ENCODE measurements at places on chromosomes 5 and 9.

DNA sequence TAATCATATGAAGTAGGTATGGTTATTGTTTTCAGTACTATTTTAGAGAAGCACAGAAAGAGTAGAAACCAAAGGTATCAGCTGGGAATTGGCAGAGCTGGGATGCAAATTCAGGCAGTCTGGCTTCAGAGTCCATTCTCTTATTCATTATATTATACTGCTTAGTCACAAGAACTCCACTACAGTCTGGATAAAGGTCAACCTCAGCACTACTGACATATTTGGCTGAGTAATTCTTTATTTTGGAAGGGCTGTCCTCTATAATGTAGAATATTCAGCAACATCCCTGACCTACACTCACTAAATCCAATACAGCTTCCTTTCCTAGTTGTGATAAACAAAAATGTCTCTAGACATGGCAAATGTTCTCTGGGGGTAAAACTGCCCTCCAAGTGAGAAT lies 37.6 kb downstream of the PTGER4 start:
- no peak for DNase-seq

DNA sequence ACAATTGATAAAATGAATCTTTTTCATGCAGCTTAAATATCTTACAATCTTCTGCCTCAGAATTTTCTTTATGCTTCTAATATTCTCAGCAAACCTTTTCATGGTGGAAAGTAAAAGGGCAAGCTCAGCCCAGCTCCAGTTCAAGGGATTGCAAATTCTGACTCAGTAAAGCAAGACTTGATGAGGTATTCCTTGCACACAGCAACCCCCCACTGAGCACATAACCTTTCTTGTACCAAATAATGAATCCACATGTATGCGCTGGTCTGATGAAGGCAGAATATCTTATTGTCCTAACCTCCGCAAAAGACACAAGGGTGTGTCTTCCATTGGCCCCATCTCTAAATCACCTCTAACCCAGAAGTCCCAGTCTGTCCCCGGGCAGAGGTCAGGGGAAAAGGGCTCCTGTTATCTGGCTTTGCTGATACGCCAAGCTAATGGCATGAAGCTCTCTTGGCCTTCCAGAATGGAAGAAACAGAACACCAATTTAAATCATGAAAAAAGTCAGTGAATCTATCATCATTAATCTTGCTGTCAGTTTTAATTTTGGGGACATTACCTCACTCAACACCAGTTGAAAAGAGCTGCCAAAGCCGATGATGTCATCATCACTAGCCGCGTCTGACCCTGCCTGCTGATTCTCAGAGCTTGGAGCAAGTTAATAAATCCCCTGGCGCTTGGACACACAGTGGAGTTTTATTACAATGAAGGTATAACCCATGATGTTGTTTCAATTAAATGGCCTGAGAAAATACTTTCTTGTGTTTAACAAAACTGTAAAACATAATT lies 592.5 kb upstream of the CLINT1 start:
- DNase-seq = no peak

DNA sequence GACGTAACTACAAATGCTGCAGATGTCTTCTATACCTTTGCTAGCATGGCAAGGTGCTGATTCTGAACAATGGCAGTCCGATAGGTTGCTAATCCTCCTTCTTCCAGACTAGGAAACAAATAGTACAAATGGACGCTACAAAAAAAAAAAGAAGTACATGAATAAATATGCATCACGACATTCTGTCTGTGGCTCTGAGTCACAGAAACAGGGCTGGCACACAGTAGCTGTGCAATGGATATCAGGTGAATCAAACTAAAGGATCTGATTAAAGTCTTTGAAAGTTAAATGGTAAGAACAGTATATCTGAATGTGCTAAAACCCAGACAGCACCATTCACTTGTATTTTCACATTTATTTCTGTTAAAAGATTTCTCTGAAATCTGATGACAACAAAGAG lies 96.2 kb downstream of the DROSHA start:
- DNase-seq = no peak

DNA sequence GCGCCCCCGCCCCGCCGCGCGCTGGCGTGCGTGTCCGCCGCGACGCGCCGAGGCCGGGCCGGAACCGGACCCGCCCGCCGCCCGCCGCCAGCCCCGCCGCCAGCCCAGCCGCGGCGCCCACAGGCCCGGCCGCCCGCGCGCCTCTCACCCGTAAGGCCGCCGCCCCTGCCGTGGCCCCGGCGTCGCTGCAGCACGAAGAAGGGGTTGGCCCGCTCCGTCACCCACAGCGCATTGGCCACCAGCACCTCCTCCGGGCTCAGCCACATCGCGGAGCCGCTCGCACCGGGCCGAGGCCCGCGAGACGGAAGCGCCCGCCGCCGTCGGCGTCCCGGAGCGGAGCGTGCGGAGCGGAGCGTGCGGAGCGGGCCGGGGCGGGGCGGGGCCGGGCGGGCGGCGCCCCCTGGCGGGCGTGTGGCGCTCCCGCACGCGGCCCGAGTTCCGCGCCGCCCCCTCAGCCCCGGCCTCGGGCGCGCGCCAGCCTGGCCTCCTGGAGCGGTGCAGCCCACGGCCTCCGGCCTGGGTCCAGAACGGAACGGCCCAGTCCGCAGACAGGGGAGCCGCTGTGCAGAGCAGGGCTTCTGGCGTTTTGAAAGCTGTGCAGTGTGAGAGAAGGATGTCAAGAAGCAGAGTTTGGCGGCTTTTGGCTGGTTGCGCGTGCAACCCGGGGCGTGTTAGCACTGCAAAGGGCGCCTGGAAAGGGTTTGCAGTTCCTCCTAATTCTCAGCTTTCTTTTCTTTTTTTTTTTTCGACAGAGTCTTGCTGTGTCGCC lies at the start of gene TBC1D9B:
Gene TBC1D9B (minus strand): TSS at position 342 of the 769 bp plus-strand sequence. CDS start 76 bp downstream, at position 266.
- no peak for DNase-seq

- no peak for DNase-seq
Measured at GRCh38 chr5:1801967-1802295, 724 bp downstream of the NDUFS6 start.

DNA sequence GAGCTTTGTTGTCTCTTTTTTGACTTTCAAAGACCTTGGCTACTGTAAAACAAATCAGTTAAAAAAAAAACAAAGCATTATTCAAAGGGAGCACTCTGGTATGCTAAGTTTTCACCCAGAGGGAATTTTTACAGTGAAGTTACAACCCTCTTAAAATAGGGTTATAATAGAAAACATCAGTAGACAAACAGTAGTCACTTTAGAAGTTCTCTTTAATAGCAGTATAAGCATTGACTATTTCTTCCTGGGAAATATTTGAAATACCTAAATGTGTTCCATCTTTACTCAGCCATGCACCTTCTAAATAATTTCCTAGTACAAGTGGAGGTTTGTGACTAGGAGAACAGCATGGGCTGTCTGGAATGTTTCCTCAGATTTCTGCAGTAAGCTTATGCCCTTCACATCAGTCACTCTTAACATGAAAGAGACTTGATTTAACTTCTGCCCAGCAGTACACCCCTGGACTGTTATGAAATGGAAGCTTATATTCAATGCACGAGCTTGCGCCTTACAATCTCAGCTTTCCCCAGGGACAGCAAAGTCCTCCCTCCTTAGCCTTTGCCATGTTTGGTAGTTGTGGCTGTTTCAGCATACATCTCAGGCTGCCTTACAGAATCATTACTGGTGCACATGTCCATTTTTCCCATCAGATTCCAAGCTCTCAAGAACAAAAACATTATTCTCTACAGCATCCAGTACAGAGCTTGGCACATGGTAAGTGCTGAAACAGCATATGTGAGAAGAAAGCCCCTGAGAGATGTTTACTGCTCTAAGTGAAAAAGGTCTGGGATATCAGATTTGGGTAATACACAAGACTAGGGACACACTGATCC lies 191.5 kb downstream of the ZNF608 start:
- DNase-seq = no peak

DNA sequence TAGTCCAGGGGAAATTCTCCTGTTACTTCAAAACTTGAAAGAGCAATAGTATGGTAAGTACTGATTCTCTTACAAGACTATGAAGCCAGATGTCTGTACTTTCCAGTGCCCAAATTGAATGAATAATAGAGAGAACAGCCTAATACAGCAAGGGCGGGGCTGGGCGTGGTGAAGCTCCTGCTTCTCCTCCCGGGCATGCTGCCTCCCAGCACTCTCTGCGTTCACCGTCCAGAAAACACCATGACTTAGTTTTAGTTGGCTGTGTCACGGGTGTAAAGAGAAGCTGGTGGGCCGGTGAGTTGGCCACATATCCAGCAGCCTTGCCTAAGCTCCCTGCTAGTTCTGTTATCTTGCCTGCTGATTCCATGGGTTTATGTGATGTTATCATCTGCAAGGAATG lies 40.7 kb upstream of the ADAMTS2 start:
- DNase-seq = no peak

DNA sequence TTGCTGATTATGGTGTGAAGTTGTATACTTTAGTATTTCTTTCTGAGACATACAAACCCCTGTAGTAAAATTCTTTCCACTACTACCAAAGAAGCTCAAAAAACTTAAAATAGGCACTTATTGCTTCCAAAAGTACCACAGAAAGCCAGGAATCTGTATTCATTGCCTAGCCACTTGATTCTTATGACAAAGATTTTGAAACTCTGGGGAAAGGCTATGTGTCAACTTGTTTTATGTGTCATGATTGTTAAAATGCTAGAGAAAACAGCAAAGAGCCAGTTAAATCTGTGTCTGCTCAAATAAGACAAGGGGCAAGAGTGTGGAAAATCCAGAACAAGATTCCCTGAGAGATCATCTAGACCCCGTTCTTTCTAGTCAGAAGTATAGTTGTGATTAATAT lies 6.0 kb downstream of the KIF2A start:
- DNase-seq = no peak

GRCh38 chr5:68646144-68646543 lies 430.6 kb downstream of the PIK3R1 start:
- no peak for DNase-seq

- DNase-seq = no peak
Measured at GRCh38 chr9:20315677-20316076, 306.6 kb downstream of the MLLT3 start.
